ENCODE measurements at places on chromosomes 5 and 9. TPM values are rescaled to one million over a fixed set of nuclear protein-coding genes. Genes with fewer than 3 reads are reported as not detected.

DNA sequence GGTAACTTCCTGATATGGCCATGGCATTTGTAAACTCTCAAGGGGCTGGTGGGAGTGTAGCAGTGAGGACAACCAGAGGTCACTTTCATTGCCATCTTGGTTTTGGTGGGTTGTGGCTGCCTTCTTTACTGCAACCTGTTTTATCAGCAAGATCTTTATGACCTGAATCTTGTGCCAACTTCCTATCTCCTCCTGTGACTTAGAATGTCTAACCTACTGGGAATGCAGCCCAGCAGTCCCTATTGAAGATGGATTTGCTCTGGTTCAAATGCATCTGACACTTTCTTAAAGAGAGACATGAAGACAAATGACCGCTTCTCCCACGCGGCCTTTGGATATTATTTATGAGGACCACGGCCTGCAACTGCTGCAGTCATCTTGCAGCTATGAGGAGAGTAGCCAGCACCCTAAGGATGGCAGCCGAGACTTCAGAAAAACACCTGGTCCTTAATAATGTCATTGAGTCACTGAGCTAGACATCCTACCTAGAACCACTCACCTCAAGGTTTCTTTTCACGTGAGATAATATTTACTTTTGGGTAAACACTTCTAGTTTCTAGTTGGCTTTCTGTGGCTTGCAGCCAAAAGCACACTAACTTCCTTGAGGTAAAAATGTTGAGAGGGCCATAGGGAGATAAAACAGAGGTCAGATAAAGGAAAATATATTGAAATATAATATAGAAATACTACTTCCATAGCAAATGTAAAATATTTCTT is 28.2 kb downstream of the CETN3 start:
- H3K27me3 ChIP-seq, result no peaks in the 10 kb centered on the region
- H3K4me1 ChIP-seq, result no peaks in the 10 kb centered on the region
- H3K4me3 ChIP-seq, result no peak overlapping the region
- no peak for DNase-seq

- peaks cover 14% of the 10 kb centered on the region for H3K4me1 ChIP-seq
- peak; percentile 66 for DNase-seq
- H3K4me3 ChIP-seq, result 0 out of 2 replicates have a peak overlapping the region, but pooled peaks have one; percentile 5
- peak overlapping the region; percentile 98 for H3K27ac ChIP-seq
- no peaks in the 10 kb centered on the region for H3K27me3 ChIP-seq
Measured at GRCh38 chr9:107674721-107675277, 185.2 kb upstream of the KLF4 start.

DNA sequence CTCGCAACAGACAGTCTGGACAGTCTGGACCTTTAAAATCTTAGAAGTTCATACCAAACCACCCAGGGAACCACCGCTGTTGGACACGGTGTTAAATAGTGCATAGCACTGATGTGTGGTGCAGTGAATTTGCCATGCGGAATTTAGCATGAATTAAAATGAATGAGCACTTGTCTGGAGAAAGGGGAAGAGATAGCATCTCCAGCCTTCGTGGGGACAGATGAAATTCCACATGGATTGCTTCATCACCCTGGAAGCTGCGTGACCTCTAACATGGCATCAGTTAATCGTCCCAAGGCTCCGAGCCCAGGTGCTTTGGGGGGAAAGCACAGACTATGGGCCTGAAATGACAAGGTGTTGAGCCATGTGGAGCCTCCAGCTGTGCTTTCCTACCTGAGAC is 91.4 kb downstream of the ADAMTS16 start:
- no peaks in the 10 kb centered on the region for H3K27me3 ChIP-seq
- no peak for DNase-seq
- no peaks in the 10 kb centered on the region for H3K4me1 ChIP-seq
- no peaks in the 10 kb centered on the region for H3K36me3 ChIP-seq

DNA sequence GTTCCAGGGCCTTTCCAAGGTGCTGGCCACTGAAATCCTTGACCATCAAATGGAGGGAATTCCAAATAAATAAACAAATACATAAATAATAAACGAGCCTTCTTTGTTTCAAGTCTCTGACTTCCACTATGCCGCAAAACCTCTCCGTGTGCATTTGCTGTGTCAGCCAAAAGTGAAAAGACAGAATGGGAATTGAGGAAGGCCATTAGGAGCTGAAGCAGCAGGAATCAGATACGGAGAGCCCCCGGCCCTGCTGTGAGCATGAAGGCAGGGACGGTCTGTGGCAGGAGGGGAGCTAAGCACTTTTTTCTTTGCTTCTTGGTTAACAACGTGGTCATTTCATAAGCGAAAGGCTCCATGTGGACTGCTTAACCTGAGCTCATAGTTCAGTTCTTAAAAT is 26.1 kb downstream of the PLPPR1 start:
- no peak for DNase-seq
- no peaks in the 10 kb centered on the region for H3K27me3 ChIP-seq
- H3K27ac ChIP-seq, result no peak overlapping the region
- H3K4me3 ChIP-seq, result no peak overlapping the region
- H3K36me3 ChIP-seq, result no peaks in the 10 kb centered on the region

DNA sequence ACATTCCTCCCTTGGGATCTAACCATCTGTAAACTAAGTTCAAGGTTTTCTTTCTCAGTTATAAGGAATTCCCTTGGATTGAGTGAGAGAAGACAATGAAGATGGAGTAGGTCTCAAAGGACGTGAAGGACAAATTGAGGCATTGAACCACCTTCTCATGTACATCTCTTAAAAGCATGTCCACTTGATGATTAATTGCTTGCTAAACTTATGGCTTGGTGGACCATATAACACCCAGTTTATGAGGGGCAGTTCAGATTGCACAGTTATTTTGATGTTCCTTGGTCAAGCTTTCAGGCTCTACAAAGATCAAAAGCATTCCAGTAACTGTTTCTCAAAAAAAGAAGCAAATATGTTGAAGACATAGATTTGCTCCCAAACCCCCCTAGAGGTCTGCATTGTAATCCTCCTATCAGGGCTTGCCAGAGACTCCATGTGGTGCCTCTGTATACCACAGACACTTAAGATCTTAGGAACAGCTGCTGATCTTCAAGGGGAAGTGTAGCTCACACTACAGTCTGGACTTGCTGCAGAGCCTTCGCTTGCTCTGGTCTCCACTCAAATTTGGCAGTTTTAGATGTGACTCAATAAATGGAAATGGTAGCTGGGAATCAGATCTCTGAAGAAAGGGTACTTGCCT is 56.9 kb upstream of the ALDH1A1 start:
- DNase-seq, result peak; percentile 27
- no peak overlapping the region for H3K27ac ChIP-seq
- H3K4me3 ChIP-seq, result no peak overlapping the region
- H3K27me3 ChIP-seq, result no peaks in the 10 kb centered on the region
- H3K4me1 ChIP-seq, result no peaks in the 10 kb centered on the region
- no peaks in the 10 kb centered on the region for H3K36me3 ChIP-seq

DNA sequence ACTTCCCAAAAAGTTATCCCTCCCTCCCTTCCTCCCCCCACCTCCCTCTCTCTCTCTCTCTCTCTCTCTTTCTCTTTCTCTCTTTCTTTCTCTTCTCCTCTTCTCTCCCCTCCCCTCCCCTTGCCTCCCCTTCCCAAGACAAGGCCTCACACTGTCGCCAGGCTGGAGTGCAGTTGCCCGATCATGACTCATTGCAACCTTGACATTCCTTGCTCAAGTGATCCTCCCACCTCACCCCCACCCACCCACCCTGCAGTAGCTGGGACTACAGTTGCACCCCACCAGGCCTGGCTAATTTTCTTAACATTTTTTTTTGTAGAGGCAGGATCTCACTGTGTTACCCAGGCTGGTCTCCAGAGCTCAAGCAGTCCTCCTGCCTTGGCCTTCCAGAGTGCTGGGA is 32.8 kb downstream of the VPS13A start:
- no peak overlapping the region for H3K27ac ChIP-seq
- no peaks in the 10 kb centered on the region for H3K27me3 ChIP-seq
- H3K36me3 ChIP-seq, result peaks cover 6% of the 10 kb centered on the region
- no peak overlapping the region for H3K4me3 ChIP-seq
- DNase-seq, result peak; percentile 80

DNA sequence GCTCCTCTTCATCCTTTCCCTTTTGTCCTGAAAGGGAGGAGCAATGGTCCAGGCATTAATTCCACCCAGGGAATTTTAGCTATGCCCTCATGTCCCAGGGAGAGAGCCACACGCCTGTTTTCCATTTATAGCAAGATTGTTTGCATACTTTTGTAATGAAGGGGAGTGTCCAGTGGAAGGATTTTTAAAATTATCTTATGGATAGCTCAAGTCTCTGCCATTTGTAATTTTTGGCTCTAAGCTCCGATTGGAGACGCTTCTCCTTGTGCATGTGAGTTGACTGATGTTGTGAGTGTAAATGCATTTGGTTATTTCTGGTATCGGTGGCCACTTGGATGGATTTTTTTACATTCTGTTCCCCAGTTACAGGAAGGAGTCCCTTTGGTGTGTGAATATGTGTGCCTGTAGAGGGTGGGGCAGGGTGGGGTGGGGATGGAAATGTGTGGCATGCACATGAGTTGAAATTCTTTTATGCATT is 7.2 kb upstream of the RPL26L1 start:
- no peak for DNase-seq
- H3K27me3 ChIP-seq, result no peaks in the 10 kb centered on the region
- no peaks in the 10 kb centered on the region for H3K4me1 ChIP-seq
- peaks cover 3% of the 10 kb centered on the region for H3K36me3 ChIP-seq

GRCh38 chr5:58849921-58850667 is 267.2 kb downstream of the RAB3C start:
- H3K36me3 ChIP-seq, result no peaks in the 10 kb centered on the region
- DNase-seq, result no peak
- H3K27ac ChIP-seq, result no peak overlapping the region
- H3K4me1 ChIP-seq, result no peaks in the 10 kb centered on the region
- no peak overlapping the region for H3K4me3 ChIP-seq

DNA sequence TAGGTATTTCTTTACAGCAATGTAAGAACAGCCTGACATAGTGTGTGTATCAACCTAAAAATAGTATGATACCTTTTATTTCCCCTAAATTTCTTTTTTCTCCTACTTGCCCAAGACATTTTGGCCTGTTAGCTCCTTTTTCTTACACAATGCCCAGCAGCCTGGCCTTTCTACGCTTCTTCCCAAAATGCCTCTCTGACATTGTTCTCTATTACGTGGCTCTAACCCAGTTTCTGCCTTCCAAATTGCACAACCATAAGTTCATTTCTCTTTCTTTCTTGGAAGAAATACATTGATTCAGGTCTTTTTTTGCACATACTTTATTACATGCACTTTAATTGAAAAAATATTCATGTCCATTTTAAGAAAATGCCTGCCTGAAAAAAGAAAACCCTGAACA is 408.2 kb downstream of the PRR16 start:
- no peak overlapping the region for H3K4me3 ChIP-seq
- H3K36me3 ChIP-seq, result no peaks in the 10 kb centered on the region
- no peak for DNase-seq
- H3K4me1 ChIP-seq, result peaks cover 4% of the 10 kb centered on the region
- H3K27ac ChIP-seq, result no peak overlapping the region

DNA sequence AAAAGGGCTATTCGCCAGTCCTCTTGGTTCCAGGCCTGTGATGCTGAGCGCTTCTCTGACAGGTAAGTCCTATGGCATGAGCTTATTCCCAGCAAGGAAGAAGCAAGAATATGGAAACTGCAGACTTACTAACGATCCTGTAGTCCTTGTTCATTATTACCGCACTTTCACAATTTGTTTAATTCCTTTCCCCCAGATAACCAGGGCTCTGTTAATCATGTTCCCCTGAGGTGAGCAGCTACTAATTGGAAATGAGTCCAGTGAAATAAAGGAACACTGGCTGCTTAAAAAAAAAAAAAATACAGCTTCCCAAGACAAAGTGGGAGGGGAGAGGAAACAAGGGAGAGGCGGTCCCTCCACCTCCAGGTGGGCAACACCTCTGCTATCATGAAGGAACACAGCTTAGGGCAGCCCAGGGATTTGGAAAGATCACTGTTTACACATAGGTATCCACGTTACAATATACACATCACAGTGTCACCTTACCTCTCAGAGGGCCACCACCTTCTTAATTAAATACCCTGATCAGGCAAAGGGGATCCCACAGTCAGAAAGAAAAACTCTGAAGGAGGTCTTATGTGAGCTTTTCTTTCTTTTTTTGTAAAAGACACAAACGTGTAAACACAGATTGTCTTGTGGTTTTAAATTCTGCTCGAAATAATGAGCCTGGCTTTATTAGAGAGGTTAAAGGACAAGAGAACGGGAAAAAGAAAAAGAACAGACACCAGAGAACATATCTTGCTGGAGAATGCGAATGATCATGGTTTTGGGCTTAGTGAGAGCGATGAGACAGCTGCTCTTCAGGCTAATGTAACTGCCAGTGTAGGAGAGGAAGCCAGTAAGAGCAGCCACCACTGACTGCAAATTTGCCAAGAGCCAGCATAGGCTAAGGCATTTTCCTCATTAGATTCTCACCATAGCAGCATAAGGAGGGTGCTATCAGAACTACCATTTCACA is 258.6 kb downstream of the CRB2 start:
- H3K4me1 ChIP-seq, result no peaks in the 10 kb centered on the region
- no peak for DNase-seq
- no peaks in the 10 kb centered on the region for H3K36me3 ChIP-seq
- H3K27me3 ChIP-seq, result no peaks in the 10 kb centered on the region
- no peak overlapping the region for H3K4me3 ChIP-seq

DNA sequence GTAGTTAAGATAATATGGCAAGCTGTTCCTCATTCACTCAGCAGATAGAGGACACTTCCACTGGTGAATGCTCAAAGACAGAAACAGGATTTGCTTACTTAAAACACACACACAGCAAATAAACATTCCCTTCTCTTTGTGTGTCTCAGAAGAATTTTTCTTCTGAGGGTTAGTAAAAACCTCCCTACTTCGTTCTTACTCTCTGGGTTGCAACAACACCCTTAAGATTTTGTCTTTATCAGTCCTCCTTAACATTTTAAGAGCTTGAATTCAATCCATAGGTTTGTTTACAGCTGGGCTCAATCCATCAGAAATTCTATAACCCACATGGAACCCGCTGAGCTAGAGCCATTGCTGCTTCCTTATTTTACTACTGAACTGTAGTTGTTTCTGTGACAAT is 237.4 kb upstream of the PIK3R1 start:
- no peaks in the 10 kb centered on the region for H3K36me3 ChIP-seq
- DNase-seq, result no peak
- H3K4me3 ChIP-seq, result no peak overlapping the region
- H3K27ac ChIP-seq, result no peak overlapping the region
- H3K4me1 ChIP-seq, result no peaks in the 10 kb centered on the region

DNA sequence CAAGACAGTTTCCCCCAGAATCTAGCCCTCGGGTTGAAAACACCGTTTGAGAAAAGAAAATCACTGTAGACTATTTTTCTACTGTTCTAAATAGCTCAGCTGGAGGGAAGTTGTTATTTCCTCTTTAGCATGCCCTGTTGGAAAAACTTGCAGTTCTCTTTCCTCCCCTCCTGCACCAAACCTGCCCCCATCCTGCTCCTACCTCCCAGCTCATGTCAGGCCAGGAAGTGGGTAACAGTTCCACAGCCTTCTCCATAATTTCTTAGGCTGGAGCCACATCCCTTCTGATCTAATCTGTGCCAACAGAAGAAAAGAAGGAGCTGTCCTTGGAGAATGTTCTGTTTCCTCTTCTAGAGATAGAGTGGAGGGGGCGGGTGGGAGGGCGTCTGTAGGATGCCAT is 437.7 kb downstream of the SPOCK1 start:
- no peaks in the 10 kb centered on the region for H3K27me3 ChIP-seq
- H3K27ac ChIP-seq, result no peak overlapping the region
- H3K4me1 ChIP-seq, result no peaks in the 10 kb centered on the region
- H3K36me3 ChIP-seq, result no peaks in the 10 kb centered on the region
- H3K4me3 ChIP-seq, result no peak overlapping the region
- no peak for DNase-seq

The TMC1 gene
- total RNA-seq, result 2.5 TPM

The PPIC gene
- 11.9 TPM for total RNA-seq

The CDKN2B gene
- 0.13 TPM for total RNA-seq

The EGFL7 gene
- 38.0 TPM for total RNA-seq
